Endothelial cell of coronary artery (primary cell): ENCODE measurements at places on chromosomes 7 and 10. TPM values are rescaled to one million over a fixed set of nuclear protein-coding genes. Genes with fewer than 3 reads are reported as not detected.

Gene NKX1-2
- not detected in 2 replicates for total RNA-seq

Gene TEX47
- total RNA-seq, result not detected in 2 replicates

Gene ZNF853
- 0.54 and 1.3 TPM in 2 replicates for total RNA-seq

Gene HTRA1
- total RNA-seq, result 69.6 and 131 TPM in 2 replicates

Gene SEC61G
- 183 and 210 TPM in 2 replicates for total RNA-seq

Gene CBLL1
- total RNA-seq, result 13.1 and 14.1 TPM in 2 replicates

Gene MRLN
- total RNA-seq, result not detected in 2 replicates

Gene ITPRID1
- not detected in 2 replicates for total RNA-seq

Gene H2BK1
- not detected in 2 replicates for total RNA-seq

Gene GALNT17
- total RNA-seq, result not detected in 2 replicates

Gene KCNMA1
- 0.27 and 5.9 TPM in 2 replicates for total RNA-seq

Gene DUSP5
- total RNA-seq, result 19.5 and 21.7 TPM in 2 replicates

Gene GDF2
- total RNA-seq, result not detected in 2 replicates

Gene AGAP4
- total RNA-seq, result 4.0 and 4.5 TPM in 2 replicates

Gene ZNF37A
- total RNA-seq, result 7.7 and 9.6 TPM in 2 replicates

Gene ACSL5
- total RNA-seq, result 12.6 and 18.0 TPM in 2 replicates

Gene RNF32
- 0.18 and 0.19 TPM in 2 replicates for total RNA-seq
